ENCODE measurements at places on chromosomes 13 and 19. TPM values are rescaled to one million over a fixed set of nuclear protein-coding genes. Genes with fewer than 3 reads are reported as not detected.

NAT14 gene
- 4.2 TPM for polyA plus RNA-seq

MUC16 gene
- polyA plus RNA-seq: not detected

PSG2 gene
- polyA plus RNA-seq: not detected

ZNF677 gene
- 4.0 TPM for polyA plus RNA-seq

RNF113B gene
- not detected for polyA plus RNA-seq

S1PR4 gene
- 0.63 TPM for polyA plus RNA-seq

DNA sequence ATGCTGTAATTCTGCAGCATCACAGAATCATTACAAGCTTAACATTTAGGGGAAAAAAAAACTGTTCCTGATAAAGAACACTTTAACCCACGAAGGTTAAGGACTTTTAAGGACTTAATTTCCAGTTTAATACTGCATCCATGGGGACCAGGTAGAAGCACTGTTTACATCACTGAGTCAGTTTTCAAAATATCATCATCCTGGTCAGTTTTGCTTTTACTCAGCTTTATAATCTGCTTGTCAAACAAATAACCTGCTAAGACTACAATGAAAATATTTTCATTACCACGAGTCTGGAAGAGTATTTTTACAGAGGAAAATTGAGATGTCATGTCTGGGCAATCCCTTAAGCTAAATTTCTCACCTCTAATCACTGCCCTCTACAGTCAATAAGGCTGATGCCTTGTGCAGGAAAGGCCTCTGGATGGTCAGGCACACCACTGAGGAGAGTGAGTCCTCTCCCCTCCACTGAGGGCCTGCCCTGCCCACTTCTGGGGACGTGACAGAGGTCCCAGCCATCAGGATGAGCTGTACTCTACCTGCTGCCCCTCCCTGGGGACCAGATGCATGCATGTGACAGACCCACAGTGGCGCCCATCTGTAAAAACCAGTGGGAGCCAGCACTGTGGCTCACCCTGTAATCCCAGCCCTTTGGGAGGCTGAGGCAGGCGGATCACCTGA lies 31.0 kb downstream of the FOXO1 start:
- no peak for DNase-seq

DNA sequence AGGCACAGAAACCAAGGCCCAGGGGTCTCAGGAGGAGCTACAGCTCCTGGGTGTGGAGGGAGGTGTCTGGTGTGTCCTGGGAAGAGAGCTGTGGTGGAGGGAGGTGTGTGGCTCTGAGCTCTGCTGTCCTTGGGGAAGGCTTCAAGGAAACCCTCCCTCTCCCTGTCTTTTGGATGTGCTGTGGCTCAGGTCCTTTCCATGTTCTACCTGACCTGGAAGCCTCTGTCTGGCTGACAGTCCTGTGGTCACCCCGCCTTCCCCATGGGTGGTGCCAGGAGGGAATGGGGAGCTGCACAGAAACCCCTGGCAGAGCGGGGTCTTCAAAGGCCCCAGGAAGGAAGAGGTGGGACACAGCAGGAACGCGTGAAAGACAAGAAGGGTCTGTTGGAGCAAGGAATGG lies 617 bp upstream of the CEACAM7 start:
- DNase-seq: no peak

DNA sequence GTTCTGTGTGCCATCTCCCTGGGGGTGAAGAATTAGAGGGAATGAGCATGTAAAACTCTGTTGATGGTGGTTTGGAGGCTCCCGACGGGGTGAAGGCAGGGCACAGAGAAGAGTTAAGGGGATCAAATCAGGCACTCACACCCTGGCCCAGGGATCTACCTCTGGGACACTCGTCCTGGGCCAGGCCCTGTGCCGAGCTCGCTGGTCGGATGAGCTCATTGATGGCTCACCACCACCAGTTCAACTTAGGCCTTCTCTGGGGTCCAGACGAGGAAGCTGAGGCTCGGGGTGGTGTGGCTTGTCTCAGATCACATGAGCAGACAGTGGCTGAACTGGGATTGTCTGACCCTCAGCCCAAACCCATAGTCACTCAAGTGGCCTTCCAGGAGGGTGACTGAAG lies 1.6 kb downstream of the NACC1 start:
- DNase-seq: no peak

DNA sequence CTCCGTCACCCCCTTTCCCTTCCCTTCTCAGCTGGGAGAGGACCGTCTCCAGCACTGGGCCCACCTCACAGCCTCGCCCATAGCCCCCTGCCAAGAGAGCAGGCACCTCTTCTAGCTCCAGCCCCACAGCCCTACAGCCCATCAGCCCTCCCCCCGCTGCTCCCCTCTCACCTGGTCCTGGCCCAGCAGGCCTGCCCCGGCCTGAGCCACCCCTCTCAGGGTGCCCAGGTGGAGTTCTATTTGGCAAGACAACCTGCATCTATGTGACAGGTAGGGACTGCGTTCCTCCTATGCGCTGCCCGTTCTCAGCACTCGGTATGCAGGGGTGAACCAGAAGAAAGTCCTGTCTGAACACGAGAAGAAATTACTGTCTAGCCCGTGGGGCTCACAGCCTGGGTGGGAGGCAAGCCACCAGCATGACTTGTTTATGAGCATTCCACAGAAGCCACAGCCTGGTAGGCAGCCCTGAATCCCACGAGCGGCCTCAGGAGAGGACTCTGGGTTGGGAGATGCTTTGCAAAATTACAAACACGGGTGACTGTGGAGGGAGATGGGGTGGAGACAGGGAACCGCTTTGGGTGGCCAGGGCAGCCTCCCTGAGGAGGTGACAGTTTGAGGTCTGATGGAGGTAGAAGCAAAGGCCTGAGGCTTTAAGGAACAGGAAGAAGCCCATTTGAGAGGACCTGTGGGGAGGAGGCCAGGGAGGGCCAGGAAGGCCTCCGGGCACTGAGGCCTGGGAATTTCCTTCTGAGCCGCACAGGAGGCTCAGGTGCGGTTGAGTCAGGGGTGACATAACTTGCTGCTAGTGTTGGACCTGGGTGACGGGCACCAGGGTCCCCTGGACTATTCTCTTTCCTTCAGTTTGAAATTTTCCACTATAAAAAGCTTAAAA lies 1.2 kb upstream of the PLEKHF1 start:
- DNase-seq: no peak

DNA sequence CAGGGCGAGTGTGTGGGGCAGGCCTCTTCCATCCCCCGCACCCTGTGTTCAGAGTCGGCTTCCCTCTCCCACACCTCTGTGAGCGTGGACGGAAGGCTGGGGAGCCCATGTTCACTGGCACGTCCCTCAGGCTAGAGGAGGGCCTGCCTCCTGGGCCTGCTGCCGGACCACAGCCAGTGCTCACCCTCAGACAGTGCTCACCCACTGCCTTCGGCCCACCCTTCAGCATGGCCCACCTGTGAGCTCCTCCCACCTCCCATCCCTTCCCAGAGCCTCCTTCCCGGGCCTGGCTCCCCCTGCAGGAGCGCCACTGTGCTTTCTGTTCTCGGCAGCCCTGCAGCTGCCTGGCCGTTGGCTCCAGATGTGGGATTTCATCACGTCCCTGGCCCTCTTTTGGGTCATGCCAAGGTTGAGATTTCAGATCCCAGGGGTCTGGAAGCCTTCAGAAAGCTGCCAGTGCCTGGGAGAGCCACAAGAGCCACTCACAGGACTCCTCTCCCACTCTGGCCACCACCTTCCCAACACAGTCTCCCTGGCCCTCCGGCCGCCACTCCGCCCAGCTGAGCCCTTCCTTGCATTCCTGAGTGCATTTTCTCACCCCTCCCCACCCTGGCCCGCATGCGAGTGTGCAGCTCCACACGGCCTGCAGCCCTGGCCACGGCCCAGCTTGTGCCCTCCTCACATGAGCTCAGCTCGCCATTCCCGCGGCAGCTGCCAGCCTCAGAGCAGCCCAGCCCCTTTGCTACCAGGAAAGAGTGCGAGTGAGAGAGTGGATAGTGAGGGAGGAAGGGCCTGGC lies 25.3 kb downstream of the CAPN12 start:
- peak; percentile 82 for DNase-seq

DNA sequence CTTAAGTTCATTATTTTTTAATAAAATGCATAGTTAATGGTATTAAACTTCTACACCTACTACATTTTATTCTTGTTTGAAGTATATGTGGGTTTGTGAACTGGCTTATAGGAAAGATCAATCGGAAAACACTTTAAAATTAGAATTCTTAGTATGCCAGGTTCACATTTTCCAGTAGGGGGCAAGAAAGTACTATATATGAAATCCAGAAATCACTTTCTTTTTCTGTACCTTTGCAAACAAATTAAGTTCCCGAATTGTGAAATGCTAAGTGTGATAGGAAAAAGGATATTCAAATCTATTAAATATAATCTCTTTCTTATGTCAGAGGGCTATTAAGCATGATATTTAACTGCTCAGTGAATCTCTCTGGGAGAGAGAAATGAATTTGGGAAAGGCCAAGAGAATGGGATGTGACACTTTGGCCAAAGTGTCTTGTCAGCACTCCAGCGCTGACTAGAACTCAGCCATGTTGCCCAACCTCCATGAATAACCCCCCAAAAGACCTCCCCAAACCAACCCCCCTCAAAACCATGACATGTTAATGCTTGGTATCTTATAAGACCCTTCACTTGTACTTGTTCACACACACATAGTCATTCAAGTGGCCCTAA lies 122.6 kb upstream of the SLC10A2 start:
- no peak for DNase-seq

- no peak for DNase-seq
Measured at GRCh38 chr19:29564574-29565005, 38.8 kb downstream of the VSTM2B start.

GRCh38 chr19:478236-478903 lies 17.5 kb upstream of the SHC2 start:
- DNase-seq: peak; percentile 13

DNA sequence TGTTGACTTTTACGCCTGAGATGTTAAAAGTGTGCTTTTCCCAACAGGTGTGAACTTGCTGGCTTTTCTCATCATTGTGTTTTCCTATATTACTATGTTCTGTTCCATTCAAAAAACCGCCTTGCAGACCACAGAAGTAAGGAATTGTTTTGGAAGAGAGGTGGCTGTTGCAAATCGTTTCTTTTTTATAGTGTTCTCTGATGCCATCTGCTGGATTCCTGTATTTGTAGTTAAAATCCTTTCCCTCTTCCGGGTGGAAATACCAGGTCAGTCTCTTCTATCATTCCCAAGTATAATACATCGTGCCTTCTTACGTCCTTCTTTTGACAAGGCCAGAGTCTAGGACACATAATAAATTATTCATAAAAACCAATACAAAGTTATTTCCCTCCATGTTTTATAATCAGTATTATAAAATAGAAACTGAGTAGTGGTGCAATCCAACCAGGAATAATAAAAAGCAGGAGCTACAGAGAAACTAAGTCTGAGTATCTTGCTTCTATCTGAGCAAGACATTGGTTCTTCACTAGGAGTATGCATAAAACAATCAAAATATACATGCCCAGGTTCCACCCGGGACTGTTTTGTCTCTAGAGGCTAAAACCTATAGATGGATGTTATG lies 57.9 kb downstream of the RXFP2 start:
- DNase-seq: no peak

DNA sequence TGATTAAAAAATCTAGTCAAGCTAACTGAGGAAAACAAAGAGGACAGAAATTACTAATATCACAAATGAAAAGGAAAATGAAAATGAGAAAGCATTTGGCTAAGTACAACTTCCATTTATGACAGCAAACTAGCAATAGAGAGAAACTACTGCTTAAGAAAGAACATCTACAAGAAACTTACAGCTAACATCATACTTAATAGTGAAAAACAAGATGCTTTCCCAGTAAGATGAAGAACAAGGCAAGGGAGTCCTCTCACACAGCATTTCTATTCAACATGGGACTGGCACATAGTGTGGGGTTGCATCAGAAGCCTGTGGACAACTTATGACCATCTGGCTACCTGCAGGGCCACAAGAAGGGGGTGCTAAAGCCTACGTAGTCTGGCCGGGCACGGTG lies 39.3 kb downstream of the ZNF44 start:
- DNase-seq: no peak

DNA sequence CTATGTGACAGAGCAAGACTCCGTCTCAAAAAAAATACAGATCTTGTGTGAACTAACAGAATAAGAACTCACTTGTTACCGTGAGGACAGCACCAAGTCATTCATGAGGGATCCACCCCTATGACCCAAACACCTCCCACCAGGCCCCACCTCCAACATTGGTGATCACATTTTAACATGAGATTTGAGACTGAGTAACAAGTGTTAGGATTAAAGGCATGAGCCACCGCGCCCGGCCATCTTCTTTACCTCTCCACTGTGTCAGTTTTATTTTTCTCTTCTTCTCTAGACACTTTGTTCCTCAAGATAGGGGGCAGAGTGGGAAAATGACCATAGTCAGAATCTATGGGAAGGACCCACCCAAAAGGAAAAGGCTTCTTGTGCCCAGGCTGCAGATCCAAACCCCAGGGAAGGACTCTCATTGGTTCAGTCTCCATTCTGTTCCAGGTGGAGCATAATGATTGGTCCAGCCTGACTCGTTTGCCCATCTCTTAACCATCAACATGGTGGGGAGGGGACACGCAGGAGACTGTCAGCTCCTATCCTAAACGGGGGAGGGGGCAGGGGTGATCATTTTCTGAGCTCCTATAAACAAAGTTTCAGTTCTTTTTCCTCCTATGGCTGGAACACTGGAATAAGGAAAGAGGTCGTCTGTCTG lies 1.3 kb upstream of the CALM3 start:
- no peak for DNase-seq

DNA sequence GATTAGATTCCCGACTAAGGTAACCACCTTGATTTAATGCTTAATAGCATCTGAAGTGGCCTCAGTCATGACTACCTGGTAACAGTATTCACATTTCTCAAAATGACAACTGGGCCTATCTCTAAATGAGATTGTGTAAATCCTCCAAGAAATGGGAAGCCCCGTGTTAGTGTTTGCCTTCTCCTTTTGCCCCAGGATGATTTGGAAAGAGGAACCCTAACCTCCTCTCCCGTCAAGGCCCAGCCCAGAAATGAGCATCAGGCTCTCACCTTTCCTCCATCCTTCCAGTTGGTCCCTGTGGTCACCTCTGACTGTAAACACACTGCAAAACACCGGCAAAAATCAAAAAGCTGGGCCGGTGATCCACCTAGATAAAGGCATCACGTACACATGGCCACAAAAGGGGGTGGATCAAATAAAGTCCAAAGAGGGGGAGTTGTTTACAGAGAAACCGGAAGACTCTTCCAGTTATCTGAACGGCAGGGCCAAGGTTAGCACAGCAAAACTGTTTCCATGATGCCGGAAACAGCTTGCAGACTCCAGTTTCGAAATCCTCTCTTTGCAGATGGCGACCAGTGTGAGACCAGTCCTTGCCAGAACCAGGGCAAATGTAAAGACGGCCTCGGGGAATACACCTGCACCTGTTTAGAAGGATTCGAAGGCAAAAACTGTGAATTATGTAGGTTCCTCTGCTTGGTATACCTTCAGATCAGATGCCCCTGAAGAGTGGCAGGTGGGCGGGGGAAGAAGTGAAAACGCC lies 16.4 kb downstream of the F10 start:
- no peak for DNase-seq

- DNase-seq: no peak
Measured at GRCh38 chr13:113297370-113298042, 467 bp downstream of the LAMP1 start.

Data from psoas muscle (tissue), 8 donors.